PC-3 (cell line): ENCODE measurements at places on chromosomes 5 and 9.

DNA sequence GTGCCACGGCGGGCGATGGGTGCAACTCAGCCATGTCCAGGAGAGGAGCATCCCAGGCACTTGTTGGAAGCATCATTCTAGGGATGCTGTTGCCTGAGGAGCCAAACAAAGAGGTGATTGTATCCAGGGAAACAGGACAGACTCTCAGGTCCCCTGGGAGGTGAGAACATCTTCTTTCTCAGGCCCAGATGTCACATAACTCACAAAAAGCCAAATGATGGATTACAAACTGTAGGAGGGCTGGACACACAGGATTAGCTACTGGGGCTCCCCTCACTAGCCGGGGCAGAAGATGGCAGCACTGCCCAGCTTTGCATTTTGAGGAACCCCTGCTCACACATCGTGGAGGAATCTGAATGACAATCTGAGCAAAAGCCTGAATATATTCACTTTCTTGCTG lies 64.7 kb upstream of the NFIL3 start:
- H3K36me3 ChIP-seq = no peaks in the 10 kb centered on the region
- H3K4me1 ChIP-seq = no peaks in the 10 kb centered on the region
- DNase-seq = no peak
- H3K27me3 ChIP-seq = no peaks in the 10 kb centered on the region
- H3K4me3 ChIP-seq = no peak overlapping the region
- no peak overlapping the region for H3K27ac ChIP-seq

DNA sequence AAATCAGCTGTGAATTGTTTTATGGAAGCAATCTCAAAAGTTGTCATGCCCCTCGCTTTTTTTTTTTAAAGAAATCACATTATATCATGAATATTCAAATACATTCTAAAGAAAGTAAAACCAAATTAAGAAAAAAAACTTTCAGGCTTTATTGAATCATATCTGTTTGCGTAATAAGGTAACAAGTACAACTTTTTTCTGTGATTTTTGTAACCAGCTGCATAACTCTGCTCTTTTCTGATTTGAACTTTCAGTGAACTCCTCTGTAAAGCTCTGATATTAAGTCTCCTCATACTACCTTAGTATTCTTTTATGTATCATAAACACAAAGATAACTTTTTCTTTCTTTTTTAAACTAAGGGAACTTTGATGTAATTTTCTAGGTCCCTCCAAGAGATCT lies 65.3 kb downstream of the CWC27 start:
- H3K27me3 ChIP-seq = no peaks in the 10 kb centered on the region
- no peak overlapping the region for H3K27ac ChIP-seq
- no peaks in the 10 kb centered on the region for H3K36me3 ChIP-seq
- no peak for DNase-seq

DNA sequence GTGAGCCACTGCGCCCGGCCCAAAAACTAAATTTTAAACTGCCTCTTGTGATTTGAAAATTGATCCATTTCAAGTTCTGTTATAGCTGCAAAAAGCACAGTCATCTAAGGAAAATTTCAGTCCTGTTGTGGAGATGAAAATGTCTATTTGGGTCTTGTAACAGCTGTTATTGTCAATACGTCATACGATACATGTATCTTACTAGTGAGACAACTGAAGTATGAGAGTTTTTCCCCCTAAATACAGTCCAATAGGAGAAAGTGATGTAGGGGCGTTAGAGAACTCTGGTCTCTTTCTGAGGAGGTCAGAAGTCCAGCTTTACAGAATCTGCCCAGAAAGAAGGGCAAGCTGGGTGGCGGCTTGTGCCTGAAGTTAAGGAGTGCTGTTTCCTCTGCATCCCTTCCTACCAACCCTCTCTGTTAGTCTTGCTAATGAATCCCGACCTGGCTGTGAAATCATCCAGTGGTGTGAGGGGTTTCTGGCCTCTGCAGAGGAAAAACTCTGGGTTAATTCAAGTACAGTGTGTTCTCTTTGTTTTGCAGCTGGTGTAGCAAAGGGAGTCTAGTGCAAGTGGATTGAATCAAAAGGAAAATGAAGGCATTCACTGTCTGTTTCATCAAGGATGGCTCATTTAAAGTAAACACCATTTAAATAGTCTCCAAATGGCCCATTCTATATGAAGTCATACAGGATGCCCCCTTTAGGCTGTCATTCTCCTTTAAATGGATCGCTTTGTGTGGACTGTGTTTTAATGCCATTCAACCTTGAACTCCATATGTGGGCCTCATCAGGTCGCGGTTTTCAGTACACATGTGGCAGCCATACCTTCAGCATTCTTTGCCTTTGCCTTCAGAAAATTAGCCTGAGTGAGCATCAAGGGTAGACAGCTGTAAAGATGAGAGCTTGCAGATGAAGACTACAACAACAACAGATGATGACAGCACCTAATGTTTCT lies 59.0 kb downstream of the AOPEP start:
- no peaks in the 10 kb centered on the region for H3K36me3 ChIP-seq
- H3K27me3 ChIP-seq = no peaks in the 10 kb centered on the region
- H3K4me1 ChIP-seq = peaks cover 21% of the 10 kb centered on the region
- peak; percentile 13 for DNase-seq
- peak overlapping the region; percentile 48 for H3K27ac ChIP-seq

DNA sequence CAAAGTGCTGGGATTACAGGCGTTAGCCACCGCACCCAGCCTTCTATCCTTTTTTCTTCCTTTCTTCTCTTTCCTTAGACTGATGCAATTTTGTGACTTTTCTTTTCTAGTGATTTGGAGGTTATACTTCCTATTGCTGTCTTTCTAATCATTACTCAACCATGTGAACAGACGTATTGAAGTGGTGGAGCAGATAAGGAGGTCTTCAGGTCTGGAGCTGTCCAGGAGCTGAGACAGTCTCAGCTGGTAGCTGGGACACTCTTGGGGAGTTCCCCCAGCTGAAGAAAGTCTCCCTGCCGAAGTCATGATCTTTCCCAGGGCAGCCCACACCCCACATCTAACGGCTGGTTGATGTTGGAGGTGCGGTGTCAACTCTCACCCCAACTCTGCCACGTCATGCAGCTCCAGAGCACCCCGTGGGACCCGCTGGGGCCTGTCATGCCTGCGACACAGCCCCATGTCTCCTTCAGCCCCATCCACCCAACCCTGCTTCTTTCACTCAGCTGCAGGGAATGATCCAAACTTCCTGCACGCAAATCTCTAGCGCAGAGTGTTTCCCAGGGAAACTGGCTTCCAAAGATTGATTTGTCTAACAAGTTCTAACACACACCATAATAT lies 41.1 kb downstream of the NSUN2 start:
- H3K4me3 ChIP-seq = no peak overlapping the region
- no peak overlapping the region for H3K27ac ChIP-seq
- peaks cover 5% of the 10 kb centered on the region; the same call in 1 of the 2 replicates for H3K36me3 ChIP-seq
- no peaks in the 10 kb centered on the region for H3K4me1 ChIP-seq

- no peaks in the 10 kb centered on the region for H3K27me3 ChIP-seq
- no peak overlapping the region for H3K27ac ChIP-seq
- H3K4me1 ChIP-seq = 0 out of 2 replicates have a peak, but pooled peaks cover 6% of the 10 kb centered on the region
- peak; percentile 43 for DNase-seq
Observed at GRCh38 chr5:159290741-159291140, 27.7 kb downstream of the UBLCP1 start.

DNA sequence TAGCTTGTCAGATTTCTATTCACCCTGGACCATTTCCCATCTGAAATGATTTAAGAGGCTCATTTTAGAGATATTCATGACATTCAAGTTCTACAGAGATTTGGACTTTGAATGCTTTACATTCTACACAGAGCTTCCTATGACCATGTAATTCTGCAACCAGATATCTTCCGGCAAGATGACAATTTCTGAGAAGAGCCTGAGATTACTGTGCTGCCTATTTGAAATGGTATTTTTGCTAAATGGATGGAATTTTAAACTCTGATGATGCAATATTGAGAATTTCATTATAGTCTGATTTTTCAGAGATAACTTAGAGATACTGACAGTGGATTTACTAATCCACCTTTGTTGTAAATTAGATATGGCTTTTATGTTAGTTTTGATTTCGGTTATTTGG lies 16.0 kb upstream of the ACOT12 start:
- H3K36me3 ChIP-seq = no peaks in the 10 kb centered on the region
- H3K27ac ChIP-seq = no peak overlapping the region
- no peak overlapping the region for H3K4me3 ChIP-seq

DNA sequence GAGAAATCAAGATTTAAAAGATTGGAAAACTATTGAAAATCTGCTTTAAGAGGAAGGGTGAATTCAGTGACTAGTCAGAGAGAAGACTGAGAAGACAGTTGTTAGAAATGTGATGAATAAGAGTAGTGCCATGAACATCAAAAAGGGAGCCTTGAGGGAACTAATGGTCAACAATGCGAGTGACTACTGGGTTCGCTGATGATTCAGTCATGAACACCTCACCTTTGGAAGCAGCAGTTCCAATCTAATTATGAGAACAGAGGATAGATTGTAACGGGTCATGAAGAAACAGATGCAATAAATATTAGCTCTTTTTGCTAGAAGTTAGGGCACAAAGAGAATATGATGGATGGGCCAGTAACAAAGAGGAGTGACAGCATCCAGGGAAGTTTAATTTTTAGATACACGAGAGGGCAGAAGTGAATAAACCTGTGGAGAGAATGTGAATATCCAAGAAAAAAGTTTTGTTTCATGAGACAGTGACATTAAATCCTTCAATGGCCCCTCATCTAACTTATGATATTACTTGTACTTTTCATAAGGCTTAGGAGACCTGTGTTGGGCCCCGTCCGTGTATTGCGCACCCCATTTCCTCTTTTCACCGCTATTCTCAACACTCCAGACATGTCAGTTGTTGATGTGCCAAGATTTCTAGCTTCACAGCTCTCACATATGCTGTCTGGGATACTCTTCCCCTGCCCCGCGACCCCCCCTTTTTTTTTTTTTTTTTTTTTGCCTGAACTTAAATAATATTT lies 23.5 kb upstream of the IFNE start:
- H3K4me1 ChIP-seq = peaks cover 21% of the 10 kb centered on the region
- H3K27me3 ChIP-seq = no peaks in the 10 kb centered on the region
- no peak for DNase-seq
- peaks cover 7% of the 10 kb centered on the region; the same call in 1 of the 2 replicates for H3K36me3 ChIP-seq

GRCh38 chr5:65101632-65102100 lies 332.9 kb downstream of the CWC27 start:
- no peaks in the 10 kb centered on the region for H3K36me3 ChIP-seq
- H3K4me3 ChIP-seq = no peak overlapping the region
- no peak overlapping the region for H3K27ac ChIP-seq
